ENCODE measurements at places on chromosomes 1 and 21.

DNA sequence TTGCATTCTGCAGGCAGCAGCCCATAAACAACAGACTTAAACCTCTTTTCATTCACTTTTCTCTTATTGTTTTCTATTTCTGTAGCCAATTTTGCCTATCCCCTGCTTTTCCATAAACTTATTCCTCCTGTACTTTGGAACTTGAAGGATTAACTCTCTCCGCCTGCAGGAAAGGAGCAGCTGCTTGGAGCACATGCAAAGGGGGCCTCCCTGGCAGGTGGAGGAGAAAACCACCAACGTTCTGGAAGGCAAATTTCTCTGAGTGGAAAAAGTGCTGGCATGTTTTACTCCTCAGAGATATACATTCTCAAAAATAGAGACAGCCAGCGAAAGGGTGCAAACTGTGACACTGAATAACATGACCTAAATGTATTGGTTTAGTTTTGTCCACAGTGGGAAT lies 33.6 kb downstream of the RGS21 start:
- peak; percentile 72 for DNase-seq

GRCh38 chr1:156195853-156196252 lies 1.9 kb downstream of the SLC25A44 start:
- DNase-seq = no peak

GRCh38 chr1:205998457-205999241 lies 4.5 kb downstream of the RAB7B start:
- no peak for DNase-seq

DNA sequence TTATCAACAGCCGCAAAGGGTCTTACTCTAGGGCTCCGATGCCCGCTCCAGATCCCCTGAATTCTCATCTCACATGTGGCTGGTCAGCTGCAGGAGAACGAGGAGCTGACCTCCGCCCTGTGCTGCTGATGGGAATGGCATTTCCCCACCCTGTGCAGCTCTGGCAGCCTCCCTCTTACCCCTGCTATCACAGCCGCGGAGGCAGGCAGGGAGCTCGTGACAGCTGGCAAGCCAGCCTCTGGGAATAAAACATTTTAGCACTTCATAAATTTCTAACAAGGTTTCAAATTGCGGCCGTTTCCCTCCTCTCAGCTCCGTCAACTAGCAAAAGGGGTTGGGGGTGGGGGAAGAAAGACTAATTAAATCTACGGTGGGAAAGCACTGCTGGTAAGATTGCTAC lies 81.1 kb downstream of the DSCAM start:
- DNase-seq = no peak

DNA sequence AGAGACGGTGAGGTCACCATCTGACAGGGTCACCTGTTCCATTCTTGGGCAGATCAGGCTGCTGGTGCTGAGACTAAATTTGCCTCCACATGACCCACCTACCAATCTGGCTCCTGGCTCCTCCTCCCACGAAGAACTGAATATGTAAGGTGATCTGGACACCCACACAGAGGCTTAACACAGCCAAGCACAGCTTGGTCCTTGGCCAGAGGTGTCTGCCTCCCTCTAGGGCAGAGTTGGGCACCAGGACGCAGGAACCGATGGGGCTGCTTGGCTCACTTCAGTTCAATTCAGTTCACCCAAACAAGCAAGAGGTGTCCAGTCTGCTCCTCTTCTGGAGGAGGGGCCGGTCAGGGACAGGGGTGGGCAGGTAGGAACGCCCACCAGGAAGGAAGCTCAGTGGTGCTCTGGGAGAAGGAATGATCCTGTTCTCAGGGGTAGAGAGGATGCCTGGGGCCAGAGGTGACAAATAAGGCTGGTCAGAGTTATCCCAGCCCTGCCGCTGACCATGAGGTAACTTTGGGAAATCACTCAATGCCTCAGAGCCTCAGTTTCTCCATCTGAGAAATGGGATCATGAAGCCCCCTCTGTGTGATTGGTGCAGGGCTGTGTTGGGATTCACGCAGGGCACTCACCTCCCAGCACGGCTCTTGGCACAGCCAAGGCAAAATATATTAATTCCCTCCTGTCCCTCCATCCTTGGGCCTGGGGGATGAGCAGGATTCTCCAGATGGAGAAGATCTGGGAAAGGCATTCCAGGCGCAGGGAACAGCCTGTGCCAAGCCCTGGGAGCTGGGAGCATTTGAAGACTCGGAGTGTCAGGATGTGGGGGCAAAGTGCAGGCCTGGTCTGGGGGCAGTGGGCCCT lies 284.5 kb downstream of the PTPRU start:
- peak; percentile 32 for DNase-seq

DNA sequence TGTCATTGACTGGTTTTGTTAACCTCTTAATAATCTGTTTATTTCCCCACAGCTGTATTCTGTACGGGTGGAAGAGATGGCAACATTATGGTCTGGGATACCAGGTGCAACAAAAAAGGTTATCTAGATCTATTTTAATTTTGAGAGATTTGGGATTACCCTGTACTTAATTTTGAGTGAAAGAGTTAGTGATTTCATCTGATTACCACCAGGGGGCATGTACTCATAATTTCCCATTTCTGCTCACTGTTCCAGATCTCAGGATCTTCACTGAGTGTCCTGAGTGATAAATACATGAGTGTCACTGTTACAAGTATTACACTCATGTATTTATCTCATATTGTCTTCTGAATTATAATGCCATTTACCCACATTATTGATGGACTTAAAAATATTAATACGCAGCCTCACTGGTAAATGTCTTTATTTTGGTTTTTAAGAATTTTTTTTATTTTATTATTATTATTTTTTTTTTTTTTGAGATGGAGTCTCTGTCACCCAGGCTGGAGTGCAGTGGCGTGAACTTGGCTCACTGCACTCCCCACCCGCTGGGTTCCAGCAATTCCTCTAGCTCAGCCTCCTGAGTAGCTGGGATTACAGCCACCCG lies 27.4 kb downstream of the DTL start:
- DNase-seq = peak; percentile 0

GRCh38 chr1:168365719-168366479 lies 85.2 kb downstream of the TBX19 start:
- DNase-seq = no peak

- DNase-seq = peak; percentile 95
Measured at GRCh38 chr1:941588-942383, 17.3 kb downstream of the NOC2L start.

DNA sequence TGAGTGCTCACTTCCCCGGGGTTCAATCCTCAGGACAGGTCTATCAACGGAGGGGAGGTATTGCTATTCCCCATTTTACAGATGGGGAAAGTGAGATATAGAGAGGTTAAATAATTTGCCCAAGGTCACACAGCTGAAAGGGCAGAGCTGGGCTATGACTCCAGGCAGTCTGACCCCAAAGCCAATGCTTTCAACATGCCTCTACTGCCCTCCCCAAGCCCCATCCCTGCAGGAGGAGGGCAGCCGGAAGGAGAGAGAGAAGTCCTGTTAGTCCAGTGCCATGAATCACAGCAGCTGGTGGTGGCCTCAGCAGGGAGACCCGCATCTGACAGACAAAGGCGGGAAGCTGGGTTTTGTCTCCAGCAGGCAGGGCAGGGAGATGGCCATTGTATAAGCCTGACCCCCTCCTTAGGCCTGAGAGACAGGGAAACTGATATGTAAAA lies 20.0 kb upstream of the CLIC4 start:
- no peak for DNase-seq

- DNase-seq = no peak
Measured at GRCh38 chr1:33185541-33185940, 3.7 kb upstream of the TRIM62 start.

- peak; percentile 61 for DNase-seq
Measured at GRCh38 chr1:115041654-115042053, 12.0 kb downstream of the TSHB start.
